ENCODE measurements at places on chromosomes 2 and 18.

DNA sequence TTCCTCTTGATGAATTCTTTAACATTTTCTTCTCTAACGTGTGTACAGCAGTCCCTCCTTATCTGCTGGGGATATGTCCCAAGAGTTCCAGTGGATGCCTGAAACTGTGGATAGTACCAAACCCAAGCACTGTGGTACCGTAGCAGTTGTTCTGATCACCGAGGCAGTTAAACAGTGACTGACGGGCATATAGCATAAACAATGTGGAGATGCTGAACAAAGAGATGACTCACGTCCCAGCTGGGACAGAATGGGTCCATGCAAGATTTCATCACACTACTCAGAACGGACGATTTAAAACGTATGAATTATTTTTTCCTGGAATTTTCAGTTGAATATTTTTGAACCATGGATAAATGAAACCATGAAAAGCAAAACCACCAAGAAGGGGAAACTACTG, 54.5 kb upstream of the SPAG16 start:
- peak; percentile 75 for DNase-seq

DNA sequence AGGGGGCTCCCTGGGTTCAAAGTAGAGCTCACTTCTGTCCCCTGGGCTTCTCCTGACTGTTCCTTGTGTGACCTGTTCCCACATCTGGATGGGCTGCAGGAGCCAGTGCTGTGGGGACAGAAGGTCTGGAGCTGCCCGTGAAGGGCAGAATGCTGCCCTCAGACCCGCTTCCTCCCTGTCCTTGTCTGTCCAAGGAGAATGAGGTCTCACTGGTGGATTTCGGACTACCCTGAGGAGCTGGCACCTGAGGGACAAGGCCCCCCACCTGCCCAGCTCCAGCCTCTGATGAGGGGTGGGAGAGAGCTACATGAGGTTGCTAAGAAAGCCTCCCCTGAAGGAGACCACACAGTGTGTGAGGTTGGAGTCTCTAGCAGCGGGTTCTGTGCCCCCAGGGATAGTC, 15.5 kb downstream of the EMX1 start:
- DNase-seq, result no peak

DNA sequence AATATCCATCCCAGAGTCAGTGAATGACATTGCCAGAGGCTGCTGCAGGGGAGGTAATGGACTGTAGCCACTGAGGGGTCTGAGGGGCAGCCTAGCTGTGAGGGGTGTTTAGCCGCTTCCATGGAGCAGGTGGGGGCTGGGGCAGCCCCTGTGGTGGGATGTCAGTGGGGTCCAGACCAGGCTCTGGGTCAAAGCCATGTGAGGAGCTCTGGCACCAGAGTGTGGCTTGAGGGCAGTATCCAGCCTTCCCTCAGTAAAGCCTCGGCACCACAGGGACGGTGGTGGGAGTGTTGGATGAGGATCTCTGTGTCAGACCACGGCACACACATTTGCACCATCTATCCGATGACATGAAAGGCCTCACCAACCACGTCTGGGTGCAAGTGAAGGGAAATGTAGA, 85.0 kb downstream of the INHBB start:
- DNase-seq, result no peak

DNA sequence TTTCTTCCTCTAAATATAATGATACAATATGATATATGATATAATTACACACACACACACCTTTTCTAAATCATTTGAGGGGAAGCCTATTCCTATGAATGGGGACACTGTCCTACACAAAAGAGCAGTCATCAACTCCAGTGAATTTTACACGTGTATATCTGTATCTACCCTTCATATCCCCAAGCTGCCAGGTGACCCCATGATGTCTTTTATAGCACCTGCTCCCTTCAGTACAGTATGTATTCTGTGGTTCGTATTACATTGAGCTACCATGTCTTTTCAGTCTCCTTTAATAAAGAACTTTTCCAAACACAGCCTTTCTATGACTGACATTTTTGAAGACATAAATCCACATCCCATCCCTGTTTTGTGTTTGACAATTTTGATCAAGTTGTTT, 19.0 kb downstream of the TBC1D8 start:
- no peak for DNase-seq

GRCh38 chr2:155456222-155456621, 757.7 kb downstream of the KCNJ3 start:
- no peak for DNase-seq

DNA sequence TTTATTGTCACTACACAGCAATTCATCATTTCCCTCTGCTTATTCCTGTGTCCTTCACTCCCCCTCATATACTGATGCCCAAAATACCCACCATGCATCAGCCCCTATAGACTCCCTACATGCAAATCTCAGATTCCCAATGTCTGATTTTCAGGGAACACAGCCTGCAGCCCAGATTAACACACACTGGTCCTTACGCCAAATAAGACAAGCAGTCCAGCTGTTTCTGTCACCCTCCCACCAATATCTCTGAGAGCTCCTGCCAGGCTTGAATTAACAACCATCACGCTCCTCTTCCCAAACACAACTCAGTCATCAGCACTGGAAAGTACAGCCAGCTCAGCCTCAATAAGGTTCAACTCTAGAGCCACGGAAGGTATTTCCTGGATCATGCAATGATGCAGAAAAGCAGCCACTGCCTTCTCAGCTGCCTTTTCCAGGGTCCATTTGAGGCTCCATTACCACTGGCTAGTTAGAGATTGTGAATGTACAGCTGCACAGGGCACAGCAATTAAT, 39.0 kb upstream of the SLC35F5 start:
- no peak for DNase-seq

- DNase-seq, result peak; percentile 19
Measured at GRCh38 chr2:204321910-204322751, 223.1 kb upstream of the PARD3B start.

- DNase-seq, result no peak
Measured at GRCh38 chr18:48219037-48219809, 190.0 kb downstream of the ZBTB7C start.

DNA sequence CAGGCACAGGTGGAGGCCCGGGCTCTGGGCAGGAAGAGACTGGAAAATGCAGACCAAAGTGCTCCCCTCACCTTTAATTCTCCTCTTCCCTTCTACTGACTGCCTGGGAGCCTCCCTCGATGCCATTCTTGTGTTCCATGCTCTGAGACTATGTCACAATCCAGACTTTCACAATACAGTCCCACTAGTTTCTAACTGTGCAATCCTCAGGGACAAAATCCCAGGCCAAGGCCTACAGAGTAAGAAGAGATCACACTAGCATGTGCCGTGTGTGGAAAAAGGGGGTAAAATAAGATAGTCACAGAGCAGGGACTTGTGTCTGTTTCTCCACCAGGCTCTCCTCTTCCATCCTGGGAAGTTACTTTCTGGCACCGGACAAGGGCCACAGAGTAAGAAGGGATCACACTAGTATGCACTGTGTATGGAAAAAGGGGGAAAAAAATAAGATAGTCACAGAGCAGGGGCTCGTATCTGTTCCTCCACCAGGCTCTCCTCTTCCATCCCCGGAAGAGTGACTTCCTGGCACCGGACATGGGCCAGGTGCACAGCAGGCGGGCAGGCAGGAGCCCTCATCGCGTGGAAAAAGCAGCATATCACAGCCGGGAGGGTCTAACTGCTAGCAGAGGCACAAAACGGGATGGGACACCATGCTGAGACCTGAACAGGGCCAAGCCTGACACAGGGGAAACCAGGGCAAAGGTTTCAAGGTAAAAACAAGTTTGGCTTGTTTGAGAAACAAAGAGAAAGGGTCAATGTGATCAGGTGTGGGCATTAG, 9.6 kb downstream of the CYB5A start:
- DNase-seq, result peak; percentile 80

DNA sequence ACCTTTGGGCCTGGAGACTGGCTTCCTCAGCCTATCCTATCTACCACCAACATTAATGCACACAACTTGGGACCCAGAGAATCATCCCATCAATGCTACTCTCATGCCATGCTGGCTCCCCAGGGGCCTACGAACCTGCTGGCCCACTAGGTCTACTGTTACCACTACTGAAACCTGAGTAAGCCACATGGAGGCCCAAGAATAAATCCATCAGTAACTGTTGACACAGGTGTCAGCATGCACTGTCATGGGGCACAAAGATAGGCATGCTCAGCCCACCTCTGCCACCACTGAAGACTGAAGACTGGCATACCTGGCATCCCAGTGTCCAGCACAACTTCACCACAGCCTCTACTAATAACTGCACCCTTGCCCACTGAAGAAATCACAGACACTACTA, 71.1 kb upstream of the ACVR1C start:
- no peak for DNase-seq

GRCh38 chr2:4882421-4882820, 809.8 kb upstream of the SOX11 start:
- DNase-seq, result no peak

DNA sequence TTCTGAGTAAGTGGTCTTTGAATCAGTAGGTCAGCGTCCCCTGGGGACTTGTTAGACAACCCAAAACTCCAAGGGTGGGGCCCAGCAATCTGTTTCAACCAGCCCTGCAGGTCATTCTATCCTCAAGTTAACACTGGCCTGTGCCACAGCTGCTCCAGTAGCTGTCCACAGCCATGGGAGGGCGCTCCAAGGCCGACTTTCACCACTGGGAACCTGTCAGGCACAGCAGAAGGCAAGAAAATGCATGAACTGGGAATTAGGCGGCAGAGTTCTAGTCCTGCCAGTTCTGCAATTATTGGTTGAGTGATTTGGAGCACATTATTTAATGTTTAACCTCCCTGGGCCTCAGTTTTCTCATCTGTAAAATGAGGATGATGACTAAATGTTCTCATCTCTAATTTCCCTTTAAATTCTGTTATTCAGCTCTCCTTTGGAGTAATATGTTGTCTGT, 17.4 kb upstream of the MRPL33 start:
- DNase-seq, result peak; percentile 66

DNA sequence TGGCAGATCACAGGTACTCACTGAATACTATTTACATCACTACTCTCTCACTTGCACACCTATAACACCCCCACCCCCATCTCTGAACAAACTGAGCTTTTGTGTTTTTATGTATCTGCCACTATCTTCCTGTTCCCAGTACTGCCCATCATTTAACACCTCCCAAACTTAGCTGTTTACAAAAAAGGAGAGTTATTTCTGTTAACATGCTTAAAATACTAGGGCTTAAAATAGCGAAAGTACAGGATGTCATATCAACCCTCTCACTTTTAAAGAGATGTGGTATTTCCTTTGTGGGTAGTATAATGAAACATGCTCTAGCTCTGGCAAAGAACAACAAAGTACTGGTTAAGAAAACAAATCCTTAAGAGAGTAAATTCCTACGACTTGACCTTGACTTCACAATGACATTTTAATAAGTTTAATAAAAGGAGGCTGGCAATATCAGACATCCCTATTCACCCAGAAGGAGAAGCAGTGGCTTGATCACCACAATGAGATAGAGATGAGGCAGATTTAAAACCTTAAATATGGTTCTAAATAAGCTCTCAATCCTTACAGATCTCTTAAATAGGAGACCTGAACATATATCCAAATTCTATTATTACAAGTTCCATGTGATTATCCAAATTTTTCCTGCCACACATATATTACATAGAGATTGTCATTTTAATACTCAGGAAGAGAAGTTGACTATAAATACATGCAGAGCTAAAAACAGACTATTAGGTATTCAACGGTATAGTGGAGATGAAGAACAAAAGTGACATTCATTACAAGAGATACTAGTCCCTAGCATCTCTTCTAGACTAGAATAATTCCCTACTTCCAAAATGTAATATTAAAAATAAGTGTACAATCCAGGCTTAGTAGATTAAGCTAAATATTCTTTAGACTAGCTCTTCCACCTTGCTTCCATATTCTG, 36.9 kb downstream of the TRAK2 start:
- DNase-seq, result peak; percentile 66

- no peak for DNase-seq
Measured at GRCh38 chr2:172999641-173000386, 75.8 kb upstream of the MAP3K20 start.
